HT1080 (cell line): ENCODE measurements at places on chromosomes 6 and 20.

GRCh38 chr6:52872031-52872430 is 31.4 kb upstream of the GSTA5 start:
- DNase-seq: no peak

DNA sequence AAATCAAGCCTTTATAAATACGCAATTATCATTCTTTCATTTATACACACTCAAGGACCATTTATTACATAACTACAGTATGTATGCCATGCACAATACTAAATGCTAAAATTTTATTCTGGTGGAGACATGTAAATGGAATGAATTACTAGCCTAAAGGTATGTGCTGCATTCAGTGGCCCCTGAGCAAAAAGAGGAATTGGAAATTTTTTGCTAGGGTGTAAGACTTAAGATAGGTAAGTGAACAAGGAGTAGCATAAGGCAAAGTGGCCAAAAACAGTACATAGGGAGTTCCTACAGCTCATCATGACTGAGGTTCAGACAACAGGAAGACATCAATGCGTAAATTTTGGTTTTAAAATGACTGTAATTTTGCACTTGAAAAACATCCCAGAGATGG is 2.3 kb upstream of the MTFR2 start:
- no peak for DNase-seq

DNA sequence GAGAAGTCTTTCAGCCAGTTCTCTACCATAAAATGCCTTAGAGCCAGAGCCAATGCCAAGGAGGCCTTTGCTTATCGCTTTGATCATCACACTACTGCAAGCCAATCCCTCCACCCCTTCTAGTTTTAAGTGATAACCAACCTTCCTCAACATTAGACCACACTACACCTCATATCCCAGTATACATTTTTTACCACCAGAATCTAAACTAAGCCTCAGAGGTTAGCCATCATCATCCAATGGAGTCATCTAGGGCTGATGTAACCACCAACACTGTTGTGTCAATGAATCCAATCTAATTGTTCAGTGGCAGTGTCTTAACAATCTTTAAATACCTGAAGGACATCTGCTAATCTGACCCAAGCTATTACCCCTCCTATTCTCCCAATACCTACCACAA is 6.4 kb downstream of the ZUP1 start:
- no peak for DNase-seq

DNA sequence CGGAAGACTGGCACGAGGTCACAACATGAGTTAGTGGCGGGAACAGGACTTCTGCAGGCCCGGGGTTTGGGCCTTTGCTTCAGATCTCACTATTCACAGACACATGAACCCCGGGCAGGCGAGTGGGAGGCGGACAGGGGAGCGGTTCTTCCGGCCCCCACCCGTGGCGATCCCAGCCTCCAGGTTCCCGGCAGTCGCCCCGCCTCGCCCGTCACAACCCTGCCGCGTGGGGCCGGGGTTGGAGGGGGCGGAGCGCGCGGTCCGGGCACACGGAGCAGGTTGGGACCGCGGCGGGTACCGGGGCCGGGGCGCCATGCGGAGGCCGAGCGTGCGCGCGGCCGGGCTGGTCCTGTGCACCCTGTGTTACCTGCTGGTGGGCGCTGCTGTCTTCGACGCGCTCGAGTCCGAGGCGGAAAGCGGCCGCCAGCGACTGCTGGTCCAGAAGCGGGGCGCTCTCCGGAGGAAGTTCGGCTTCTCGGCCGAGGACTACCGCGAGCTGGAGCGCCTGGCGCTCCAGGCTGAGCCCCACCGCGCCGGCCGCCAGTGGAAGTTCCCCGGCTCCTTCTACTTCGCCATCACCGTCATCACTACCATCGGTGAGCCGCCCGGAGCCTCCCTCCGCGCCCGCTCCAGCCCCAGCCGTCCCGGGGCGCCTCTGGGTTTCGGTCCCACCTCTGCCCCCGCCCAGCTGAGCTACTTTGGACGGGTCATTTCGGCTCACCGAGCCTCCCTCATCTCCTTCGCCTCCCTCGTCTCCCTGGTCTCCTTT is at the start of gene KCNK15:
TSS of gene KCNK15 (plus strand) at position 268 of the 769 bp plus-strand sequence. CDS start at position 314, 46 bp downstream.
- DNase-seq: no peak

DNA sequence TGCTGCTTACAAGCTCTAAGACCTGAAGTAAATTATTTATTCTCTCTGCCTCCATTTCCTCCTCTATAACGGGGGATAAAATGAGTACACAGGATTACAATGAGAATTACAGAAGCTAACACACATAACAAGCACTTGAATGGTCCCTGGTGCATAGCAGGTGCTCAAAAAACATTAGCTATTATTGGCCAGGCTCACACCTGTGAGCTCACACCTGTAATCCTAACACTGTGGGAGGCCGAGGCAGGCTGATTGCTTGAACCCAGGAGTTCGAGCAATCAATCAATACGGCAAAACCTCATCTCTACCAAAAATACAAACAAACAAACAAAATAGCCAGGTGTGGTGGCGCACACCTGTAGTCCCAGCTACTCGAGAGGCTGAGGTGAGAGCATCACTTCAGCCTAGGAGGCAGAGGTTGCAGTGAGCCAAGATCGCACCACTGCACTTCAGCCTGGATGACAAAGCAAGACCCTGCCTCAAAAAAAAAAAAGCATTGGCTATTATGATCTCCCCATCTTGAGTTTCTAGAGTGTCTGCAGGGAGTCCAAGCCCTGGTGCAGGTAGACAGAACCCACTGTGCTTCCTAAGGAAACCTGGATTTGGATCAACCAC is 68.1 kb downstream of the PREX1 start:
- DNase-seq: no peak

DNA sequence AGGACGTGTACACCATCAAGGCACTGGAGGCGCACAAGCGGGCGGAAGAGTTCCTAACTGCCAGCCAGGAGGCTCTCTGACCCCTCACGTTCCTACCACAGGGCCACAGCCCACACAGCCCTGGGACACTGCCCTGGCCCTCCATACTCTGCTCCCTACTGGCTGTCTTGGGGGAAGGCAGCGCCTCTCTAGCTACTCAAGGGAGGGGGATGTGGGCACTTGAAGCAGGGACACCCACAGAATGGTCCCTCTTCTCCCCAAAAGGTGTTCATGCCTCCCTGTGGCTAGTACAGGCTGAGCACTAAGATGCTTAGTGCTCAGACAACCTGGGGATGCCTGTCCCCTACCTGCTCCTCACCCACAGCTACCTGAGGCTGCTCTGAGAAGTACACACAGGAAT is 2.5 kb downstream of the MEA1 start:
- DNase-seq: no peak

- DNase-seq: no peak
Observed at GRCh38 chr6:39350723-39351505, 28.4 kb upstream of the KCNK16 start.

GRCh38 chr6:69647726-69648125 is 149.1 kb downstream of the LMBRD1 start:
- DNase-seq: no peak

DNA sequence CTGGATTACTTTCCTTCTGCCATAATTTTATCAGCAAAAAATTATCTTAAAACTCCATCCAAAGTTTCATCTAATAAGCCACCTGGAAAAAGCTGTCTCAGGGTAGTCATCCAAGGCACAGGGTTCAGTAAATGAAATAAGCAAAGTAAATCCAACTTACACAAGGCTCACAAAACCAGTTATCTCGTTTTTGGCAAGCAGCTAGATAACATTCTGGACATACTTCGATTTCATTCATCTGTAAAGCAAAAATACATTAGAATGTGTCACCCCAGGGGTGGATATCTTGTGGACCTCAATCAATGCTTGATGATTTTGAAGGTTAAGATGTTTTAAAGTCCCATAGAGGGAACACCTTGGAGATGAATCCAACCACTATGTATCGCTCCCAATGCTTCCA is 73.1 kb downstream of the ZMYND8 start:
- DNase-seq: no peak
